ENCODE measurements at places on chromosomes 6 and 20.

- DNase-seq = no peak
These were observed 150.8 kb downstream of the ZMYND8 start for GRCh38 chr20:47205577-47206123.

- no peak for DNase-seq
These were observed 35.1 kb downstream of the RBM38 start for GRCh38 chr20:57426271-57426689.

GRCh38 chr20:13008761-13009681, at the start of gene SPTLC3:
Gene SPTLC3 (plus strand): TSS chr20:13008972. CDS start chr20:13009268, 296 bp downstream.
- no peak for DNase-seq

GRCh38 chr20:35120012-35120701, 27.0 kb downstream of the EDEM2 start:
- no peak for DNase-seq

Data from nucleus accumbens (tissue), 56 donors.